ENCODE measurements at places on chromosomes 3 and 15.

DNA sequence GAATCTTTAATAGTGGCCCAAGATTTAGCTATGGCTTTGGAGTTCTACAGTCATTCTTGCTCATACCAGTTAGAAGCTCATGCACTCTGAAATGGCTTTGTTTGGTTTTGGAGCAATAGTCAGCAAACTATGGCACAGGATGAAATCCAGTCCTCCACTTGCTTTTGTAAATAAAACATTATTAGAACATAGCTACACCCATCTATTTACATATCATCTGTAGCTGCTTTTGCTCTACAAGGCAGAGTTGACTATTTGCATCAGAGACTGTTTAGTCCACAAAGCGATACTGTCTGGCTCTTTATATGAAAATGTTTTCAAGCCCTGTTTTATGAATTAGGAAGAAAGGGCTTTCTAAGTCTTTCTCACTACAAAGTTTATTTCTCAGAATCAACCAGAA lies 716.9 kb downstream of the AGBL1 start:
- no peak for DNase-seq

DNA sequence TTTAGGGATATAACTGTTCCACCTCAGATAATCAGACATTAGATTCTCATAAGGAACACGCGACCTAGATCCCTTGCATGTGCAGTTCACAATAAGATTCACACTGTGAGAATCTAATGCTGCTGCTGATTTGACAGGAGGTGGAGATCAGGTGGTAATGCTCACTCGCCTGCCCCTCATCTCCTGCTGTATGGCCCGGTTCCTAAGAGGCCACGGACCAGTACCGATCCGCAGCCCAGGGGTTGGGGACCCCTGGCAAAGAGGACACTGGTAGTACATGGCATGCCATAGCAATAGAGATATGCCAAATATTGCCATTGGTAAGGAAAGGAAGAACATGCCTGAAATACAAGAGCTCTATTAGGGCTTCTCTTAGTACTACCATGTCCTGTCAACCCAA lies 59.7 kb downstream of the LSM3 start:
- no peak for DNase-seq

DNA sequence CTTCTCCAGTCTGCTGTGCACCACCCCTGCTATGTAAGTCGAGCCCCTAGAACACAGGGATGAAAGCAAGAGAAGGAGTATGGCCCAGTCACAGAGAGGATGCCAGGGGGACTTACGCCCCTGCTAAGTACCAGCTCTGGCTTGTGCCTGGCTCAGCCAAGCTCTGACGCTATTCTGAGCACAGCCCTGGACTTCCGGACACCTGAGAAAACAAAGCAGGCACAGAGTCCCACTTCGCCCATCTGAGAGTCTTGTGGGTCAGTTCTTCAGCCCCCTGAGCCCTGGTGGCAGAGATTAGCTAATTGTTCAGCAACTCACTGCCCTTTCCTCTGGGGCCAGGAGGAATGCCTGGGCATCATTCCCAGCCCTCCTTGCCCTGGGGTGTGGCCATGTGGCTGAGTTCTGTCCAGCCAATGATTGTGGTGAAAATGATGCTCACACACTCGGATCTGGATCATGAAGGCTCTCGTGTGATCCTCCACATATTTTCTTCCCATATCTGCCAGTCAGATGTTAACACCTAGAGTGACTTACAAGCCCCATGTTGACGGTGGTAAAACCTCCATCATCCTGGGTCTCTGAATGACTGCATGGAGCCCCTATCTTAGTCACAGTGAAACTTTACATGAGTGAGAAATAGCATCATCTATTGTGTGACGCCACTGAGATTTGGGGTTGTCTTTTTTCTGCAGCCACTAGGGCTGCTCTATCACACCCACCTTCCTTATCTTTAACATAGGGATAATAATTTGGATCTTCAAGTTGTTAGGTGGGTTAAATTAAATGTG lies 105.7 kb downstream of the TPRA1 start:
- no peak for DNase-seq

- DNase-seq, result no peak
Measured at GRCh38 chr15:56667517-56667916, 65.8 kb downstream of the ZNF280D start.

DNA sequence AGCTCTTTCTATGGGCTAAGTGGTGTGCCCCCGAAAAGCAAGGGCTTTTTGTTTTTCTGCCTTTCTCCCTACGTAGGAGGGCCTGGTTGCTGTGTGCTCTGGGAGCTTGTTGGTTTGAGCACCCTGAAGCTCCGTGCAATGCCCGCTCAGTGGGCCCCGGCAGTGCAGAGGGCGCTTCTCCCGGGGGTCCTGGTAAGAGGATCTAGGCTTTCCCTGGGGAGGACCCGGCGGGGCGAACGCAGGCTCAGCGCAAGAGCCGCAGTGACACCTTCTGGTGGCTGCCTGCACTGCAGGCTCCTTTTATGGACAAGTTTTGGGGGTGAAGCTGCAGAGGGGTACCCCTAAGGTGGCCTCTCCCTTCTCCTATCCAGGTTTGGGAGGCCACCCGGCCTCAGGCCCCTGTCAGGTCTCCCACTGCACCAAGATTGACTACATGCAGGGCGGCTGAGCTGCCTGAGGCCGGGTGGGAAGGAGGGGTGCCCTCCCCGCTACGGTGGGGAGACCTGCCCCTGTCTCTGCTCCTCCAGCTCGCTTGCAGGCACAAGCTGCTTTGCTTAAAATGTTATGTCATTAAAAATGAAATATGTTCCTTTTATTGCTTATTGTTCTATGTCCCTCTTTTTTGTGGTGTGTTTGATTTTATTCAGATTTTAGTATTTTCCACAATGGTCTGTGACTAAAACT lies 387.9 kb downstream of the GABRG3 start:
- DNase-seq, result no peak

- DNase-seq, result no peak
Measured at GRCh38 chr3:158652463-158652862, 8.1 kb downstream of the GFM1 start.

- peak; percentile 6 for DNase-seq
Measured at GRCh38 chr3:72791161-72791560, 57.1 kb downstream of the SHQ1 start.

- DNase-seq, result no peak
Measured at GRCh38 chr15:74043425-74044266, 38.7 kb downstream of the GOLGA6A start.

DNA sequence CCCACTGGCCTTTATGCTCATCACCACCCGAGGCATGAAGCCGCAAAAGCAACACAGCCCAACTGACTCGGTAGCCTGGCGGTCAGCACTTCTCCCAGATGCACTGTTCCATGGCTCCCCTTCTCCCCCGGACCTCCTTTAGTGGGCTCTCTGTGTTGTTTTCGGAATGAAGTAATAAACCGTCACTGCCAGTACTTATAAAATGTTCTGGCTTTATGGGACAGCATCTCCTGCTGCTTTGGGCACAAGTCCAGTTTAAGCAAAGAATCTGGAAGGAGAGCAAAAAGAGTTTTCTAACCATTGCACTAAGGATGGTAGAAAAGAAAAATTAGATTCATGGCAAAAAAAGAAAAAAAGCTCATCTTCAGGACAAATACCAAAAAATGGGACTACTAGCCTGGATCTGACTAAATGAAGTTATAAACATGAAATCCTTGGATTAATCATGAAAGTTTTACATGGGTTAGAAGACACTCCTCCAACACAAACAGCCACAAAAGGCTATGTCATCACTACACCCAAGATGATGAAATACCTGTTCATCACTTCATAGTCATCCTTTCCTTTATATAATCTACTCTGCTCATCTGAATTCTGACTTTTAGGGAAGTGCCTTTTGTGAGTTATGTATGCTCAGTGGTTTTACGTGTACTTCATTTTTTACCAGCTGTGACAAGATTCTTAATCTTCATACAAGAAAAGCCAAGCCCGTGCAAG lies 89.5 kb upstream of the UBE2E2 start:
- DNase-seq, result no peak

DNA sequence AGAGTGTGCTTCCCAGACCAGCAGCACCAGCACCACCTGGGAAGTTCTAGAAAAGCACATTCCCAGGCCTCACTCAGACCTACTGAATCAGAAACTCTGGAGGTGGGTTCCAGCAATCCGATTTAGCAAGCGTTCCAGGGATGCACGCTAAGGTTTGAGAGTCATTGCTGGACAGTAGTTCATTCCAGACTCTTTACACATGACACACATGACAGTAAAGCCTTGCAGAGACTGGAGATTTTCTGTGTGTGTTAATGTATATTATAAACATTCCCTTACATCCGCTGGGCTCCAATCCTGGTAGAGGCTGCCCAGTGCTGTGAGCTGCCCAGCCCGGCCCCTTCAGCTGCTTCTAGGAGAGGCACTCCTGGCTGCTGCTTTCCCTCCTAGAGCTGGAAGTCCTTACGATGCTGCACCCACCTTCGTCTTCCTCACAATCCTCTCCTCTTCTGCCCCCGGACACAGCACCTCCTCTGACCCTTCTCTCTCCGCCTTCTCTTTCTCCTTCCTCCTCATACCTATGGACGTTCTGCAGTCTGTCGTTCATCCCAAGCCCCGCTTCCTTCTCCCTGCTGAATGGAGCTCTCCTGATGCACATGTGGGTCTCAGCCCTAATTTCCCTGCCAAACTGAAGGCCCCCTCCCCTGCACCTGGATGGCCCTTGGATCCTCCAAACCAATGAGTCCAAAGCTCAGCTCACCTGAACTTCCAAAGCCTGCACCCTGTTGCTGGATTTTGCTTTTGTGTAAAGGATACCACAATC lies 44.4 kb downstream of the ITGA11 start:
- no peak for DNase-seq

DNA sequence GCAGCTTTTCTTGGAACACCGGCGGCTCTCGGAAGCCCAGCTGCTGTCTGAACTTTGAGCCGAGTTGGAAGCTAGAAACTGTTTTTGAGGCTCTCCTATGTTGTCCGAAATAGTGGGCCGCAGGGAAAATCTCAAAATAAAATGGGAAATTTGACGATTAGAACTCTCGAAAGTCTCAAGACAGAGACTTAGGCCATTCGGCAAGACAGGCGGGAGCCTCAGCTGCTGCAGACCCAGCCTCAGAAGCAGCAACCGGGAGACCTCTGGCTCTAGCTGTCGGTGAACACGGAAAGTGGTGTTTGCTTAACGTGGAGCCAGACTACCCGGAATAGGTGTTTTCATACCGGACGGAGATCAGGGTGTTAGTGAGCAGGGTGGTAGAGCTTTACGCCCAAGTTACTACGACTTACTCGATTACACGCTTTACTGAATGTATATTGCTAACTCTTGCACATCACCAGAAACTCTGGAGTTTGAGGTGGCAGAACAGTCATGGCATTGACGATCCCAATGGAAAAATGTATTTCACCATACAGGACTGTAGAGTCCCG lies 357 bp upstream of the MAN2C1 start:
- no peak for DNase-seq

- DNase-seq, result no peak
Measured at GRCh38 chr3:197820550-197821335, 29.7 kb downstream of the LRCH3 start.

DNA sequence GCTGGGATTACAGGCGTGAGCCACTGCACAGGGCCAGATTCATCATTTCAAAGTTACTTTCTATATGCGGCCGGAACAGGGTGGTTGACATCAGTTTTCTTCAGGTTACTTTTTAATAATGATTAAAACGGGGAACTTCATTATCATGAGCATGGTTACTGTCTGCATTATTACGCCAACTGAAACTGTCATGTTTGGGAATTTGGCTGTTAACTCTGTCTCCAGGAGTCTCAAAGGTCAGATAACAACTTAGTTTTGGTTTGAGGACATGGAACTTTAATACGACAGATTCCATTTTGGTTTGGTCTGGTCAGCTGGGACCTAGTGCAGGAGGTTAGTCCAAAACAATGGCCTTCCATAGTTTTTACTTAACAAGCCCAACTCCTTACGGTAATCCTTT lies 8.5 kb downstream of the CYP8B1 start:
- DNase-seq, result no peak

DNA sequence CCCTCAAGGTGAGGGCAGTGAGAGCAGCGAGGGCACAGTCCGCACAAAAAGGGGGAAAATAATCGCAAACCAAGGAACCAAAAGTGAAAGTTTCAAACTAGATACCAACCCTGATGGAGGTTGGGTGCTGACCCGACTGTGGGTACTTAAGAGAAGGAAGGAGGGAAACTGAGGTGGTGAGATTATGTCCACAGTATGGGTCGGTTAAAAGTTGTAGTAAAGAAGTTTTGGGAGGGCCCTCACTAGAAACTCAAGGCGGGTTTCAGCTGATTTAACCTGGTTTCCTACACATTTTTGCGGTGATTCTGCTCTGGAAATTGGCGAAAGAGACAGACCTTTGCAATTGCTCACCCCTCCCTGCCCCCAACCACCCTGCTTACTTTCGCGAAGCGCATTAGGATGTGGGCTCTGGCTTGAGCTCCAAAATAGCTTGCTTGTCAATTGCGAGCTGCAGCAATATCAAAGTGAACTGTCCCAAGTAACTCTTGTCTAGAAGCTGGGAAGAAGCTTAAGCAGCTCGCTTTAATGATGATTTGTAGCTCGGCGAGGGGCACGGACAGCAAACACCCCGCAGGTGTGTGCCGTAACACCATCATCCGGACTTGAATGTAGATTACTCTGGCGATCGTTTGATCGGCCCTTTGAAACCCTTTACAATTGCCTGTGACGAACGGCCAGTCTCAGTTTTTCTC lies 15.8 kb downstream of the SOX2 start:
- peak; percentile 43 for DNase-seq

- DNase-seq, result no peak
Measured at GRCh38 chr3:28117598-28117997, 123.8 kb upstream of the CMC1 start.

- no peak for DNase-seq
Measured at GRCh38 chr3:16508591-16508995, 4.9 kb downstream of the RFTN1 start.

DNA sequence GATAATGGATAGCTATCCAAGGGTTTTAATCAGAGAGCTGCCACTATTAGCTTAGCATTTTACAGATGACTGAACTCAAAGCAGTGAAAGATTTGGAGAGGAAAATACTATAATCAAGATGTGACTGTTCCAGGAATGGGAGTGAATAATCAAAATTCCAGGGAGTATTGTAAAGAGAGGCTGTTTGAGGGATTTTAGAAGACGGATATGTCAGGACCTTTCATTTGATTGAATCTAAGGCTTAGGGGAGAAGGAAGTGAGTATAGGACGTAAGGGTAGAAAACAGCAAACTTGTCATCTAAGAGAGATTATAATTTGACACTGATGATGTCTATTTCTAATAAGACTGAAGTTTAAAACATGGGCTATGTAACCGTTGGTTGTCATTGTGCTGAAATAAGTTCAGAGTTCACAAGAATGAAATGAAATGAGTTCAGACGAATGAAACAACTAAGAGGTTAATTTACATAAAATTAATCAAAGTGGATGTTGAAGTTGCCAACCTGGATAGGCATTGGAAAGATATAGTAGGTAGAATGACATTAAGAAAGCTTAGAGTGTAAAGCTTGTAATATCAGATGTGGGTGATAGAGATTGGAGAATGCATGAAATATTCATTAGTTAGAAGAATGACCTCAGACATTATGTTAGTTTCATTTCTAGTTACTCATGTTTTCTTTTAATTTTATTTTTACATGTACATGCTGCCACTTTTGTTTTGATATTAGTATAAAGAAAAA lies 842.8 kb downstream of the SI start:
- no peak for DNase-seq

Data from NCI-H748 treated with DMSO at 0.1 percent for 48 hours (cell line).